ENCODE measurements at places on chromosomes 6 and 20.

GRCh38 chr6:39330057-39330456 lies 7.6 kb upstream of the KCNK16 start:
- no peak for DNase-seq

- DNase-seq, result no peak
Observed at GRCh38 chr6:143110996-143111395, 50.3 kb downstream of the AIG1 start.

DNA sequence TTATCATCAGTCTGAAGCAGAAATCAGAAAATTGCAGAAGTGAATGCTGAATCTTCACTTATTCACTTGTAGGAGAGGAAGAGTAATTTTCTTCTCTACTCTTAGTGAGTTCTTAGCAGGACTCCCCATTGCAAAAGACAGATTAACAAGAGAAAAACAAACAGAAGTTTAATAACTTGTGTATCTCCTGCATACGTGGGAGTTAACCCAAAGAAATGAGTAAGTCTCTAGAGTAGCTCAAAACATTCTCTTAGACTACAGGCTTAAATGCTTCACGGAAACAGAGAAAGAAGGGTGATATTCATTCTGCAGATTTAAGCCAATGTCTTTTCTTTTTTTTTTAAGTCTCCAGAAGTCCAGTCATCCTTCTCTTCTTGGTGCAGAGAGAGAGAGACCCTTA lies 97.9 kb upstream of the TMEM181 start:
- no peak for DNase-seq

GRCh38 chr20:14568225-14568624 lies 230.8 kb upstream of the FLRT3 start:
- DNase-seq, result no peak

- no peak for DNase-seq
Observed at GRCh38 chr6:23228439-23229024, 659.2 kb downstream of the HDGFL1 start.

- DNase-seq, result no peak
Observed at GRCh38 chr6:99543968-99544367, 24.5 kb downstream of the CCNC start.

- no peak for DNase-seq
Observed at GRCh38 chr6:33963136-33963750, 159.4 kb upstream of the MLN start.

Measured in NCI-H2081 treated with DMSO at 0.1 percent for 48 hours (cell line).